ENCODE measurements at places on chromosomes 2 and 18.

DNA sequence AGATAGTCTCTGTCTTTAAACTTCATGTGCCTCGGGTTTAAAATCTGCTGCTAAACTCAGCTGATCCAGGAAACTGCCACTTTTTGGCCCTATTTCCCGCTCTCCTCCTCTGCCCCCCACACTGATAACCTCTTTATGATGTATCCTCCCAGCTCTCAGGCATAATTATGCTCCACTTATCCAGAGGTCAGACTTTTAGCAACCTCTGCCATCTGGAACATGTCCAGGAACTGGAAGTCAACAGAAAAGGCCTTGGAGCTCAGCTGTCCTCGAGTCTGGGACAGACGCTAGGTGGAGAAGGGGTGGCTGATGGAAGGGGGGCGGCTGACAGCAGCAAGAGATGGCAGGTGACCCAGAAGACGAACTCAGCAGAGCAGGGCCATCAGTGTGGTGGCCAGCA, 41.2 kb downstream of the ASAP2 start:
- DNase-seq, result no peak

GRCh38 chr2:58609326-58609725, 368.2 kb upstream of the FANCL start:
- DNase-seq, result no peak

DNA sequence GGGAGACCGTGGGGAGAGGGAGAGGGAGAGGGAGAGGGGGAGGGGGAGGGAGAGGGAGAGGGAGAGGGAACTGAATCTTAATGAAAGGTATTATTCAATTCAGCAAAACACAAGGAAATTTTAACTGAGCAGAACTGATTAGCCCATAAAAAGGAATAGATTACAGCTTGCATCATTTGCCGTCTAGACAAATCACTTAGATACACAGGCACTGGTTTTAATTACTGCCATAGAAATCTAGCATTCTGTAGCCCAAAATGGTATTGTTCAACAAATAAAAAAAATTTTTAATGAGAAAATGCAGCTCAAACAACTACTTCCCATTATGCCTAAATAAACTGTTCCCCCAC, 7.9 kb upstream of the KCNF1 start:
- DNase-seq, result no peak

- DNase-seq, result no peak
Measured at GRCh38 chr2:2158189-2158826, 172.8 kb downstream of the MYT1L start.

GRCh38 chr2:5742126-5742525, 49.9 kb downstream of the SOX11 start:
- DNase-seq, result no peak

- DNase-seq, result no peak
Measured at GRCh38 chr2:39618736-39619135, 47.0 kb upstream of the TMEM178A start.

GRCh38 chr18:58177004-58177717, 133.1 kb downstream of the NEDD4L start:
- no peak for DNase-seq

- peak; percentile 68 for DNase-seq
Measured at GRCh38 chr2:70647873-70648481, 94.4 kb upstream of the TGFA start.

DNA sequence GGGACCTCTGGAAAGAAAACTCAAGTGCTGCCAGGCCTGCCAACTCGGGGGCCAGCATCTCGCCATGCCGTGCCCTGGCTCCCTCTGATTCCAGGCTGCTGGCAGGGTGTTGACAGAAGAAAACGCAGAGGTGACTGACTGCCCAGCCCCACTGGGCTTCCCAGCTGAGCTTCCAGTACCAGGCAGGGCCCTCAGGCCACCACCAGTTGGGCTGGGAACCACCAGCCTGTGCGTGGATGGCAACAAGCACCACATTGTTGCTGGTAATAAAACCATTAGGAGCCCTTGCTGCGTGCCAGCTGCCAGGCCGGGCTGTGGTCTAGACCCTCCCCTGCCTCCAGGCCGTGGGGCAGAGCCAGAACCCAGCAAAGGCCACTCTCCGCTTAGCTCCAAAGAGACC, 9.2 kb downstream of the DNMT3A start:
- DNase-seq, result no peak

DNA sequence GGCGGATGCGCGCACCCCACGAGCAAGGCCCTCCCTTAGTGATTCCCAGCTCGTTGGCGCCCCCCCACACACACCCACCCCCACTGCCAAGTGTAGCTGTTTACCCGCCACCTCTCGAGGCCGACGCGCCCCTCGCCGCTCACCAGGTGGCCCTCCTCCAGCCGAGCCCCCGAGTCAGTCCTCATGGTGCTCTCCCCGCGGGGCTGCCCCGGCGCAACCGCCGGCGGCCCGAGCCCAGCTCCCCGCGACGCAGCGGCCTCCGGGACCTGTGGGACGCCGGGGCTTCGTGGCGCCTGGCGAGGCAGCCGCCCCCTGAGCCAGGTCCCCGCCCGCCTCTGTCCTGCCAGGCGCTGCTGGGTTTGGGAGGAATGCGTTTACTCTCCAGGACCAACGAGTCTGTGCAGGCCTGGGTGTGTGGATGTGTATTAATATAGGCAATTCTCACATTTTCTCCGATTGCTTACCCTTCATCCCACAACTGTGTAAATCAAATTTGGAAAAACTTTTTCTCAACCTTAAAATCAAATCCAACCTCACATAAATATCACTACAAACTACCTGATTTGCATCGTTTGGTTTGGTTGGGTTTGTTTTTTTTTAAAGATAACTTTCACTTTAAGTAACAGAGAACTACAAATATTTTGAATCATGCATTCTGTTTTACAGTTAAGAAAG, at the start of gene TMEM237:
TSS of gene TMEM237 (minus strand) at position 288 of the 675 bp plus-strand sequence. CDS start at position 185, 103 bp downstream.
- no peak for DNase-seq

DNA sequence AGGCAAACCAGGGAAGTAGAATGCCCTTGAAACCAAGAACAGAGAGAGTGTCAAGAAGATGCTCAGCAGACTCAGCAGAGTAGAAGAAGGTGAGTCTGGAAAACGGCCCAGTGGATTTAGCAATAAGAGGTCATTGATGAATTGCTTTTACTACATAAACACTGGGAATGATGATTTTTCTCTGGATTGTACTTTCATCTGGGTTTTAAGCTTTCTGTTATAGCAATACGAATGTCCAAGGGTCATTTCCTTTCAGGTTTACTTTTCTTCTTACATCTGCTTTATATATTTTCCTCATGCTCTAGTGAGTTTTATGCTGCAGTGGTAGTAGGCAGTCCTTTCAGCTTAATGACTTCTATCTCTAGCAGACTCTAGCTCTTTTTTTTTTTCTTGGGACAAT, 16.9 kb downstream of the EML6 start:
- DNase-seq, result no peak

DNA sequence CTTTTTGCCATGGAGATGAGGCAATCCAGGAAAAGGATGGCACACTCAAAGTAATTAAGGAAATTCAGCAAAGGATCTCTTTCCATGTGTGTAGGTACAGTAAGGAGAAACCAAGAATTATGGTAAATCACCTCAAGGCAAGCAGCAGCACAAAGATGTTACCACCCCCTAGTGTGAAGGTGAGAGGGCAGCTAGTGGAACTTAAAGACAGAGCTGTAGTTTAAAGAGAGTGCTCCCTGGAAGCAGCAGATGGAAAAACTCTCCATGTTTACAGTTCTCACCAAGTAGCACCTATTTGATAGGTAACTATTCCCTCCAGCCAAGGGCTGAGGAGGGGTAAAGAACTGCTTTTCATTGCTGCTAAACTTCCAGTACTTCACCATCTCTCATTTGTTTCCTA, 860.4 kb upstream of the CRIM1 start:
- DNase-seq, result no peak

GRCh38 chr18:74652392-74652988, 54.8 kb downstream of the ZNF407 start:
- peak; percentile 73 for DNase-seq

DNA sequence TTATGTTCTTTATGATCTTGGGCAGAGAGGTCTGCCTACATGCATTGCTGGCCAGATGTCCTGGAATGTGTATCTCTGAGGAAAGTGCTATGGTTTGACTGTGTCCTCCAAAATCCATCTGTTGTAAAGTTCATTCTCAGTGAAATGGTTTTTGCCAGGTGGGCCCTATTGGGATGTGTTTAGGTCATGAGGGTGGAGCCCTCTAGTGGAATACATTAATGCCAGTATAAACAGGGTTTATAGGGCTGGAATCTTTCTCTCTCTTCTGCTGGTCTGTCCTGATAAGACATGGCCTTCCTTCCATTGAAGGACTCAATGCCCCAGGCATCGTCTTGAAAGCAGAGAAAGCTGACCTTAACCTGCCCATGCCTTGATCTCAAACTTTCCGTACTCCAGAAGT, 258.5 kb downstream of the RPIA start:
- no peak for DNase-seq

DNA sequence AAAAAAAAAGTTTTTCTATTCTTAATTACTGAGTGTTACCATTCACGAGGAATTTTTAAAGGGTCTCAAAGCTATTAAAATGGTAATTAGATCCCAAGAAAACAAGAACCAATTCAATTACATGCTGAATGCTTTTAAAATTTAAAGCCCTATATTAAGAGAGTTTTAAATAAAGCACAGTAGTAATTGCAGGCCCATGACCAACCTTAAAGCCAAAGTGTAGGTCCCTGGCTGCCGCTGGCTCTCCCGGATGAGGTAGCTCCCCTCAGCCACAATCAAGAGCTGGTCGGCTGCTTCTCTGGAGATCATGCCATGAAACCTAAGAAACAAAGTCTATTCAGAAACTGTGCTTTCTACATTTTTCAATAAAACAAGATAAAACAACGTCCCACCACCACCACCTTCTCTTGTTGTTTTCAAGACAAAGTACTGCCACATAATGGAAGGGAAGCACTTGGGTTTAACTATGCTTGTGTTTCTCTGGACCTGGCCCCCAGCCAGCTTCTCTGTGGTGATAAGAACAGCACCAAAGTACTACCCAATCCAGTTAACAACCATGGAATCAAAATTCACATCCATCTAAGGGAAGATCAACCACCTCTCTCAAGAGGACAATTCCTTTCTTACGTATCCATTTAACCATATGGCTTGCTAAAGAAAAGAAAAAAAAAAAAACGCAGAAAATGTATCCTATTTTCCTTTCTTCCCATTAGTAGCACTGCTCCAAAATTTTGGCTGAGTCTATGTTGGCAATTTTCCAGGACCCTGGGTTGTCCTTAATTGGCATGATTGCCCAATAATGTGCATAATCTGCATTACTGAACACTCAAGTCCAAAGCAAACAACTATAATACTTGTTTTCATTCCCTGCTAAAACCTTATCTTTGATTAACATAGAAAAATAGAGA, 90.1 kb downstream of the CHN1 start:
- DNase-seq, result no peak

DNA sequence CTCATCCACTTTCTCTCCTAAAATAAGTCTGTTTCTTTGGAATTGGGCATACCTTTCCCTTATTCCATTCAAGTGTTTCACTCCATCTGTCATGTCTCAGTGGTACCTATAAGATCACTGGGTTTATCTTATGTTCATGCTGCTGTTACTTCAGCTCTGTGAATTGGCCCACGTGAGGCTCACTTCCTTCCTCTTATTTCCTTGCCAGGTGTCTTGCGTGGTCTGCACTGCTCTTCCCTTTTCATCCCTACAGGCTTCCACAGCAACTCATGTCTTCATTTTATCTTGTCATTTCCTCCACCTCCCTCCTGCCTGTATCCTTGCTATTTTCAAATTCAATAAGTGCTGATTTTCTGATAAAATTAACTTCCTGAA, 159.1 kb upstream of the ALPP start:
- DNase-seq, result no peak

DNA sequence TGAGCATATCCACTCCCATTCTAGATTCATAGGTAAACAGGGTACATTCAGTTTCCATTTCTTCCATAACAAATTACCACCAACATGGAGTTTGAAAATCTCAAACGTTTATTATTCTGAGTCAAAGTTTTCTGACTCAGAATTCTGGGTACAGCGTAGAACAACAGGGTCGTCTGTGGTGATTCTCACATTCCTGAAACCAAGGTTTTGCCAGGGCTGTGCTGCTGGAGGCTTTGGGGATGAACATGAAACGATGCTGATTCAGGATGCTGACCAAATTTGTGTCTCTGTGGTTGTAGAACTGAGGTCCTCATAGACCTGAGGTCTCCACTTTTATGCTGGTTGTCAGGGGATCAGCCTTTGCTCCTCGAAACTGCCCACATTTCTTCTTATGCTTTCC, 255.7 kb downstream of the DSEL start:
- DNase-seq, result no peak

DNA sequence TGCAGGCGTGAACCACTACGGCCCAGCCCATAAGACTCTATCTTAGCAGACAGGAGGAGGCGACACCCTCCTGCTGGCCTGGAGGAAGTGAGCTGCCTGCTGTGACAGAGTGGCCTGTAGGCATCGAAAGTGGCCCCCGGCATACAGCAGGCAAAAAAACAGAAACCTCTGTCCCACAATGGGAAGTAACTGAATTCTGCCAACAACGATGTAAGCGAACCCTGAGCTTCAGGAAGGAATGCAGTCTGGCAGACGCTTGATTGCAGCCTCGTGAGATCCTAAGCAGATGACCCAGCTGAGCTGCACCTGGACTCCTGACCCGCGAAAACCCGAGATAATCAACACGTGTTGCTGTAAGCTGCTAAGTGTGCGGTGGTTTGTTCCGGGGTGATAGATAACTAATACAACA, 13.6 kb downstream of the MRO start:
- peak; percentile 86 for DNase-seq

- DNase-seq, result peak; percentile 88
Measured at GRCh38 chr2:48170281-48170680, 264.0 kb upstream of the FBXO11 start.

GRCh38 chr18:69880083-69880482, 67.6 kb downstream of the CD226 start:
- DNase-seq, result no peak

- no peak for DNase-seq
Measured at GRCh38 chr18:41700416-41700815, 254.6 kb upstream of the PIK3C3 start.

DNA sequence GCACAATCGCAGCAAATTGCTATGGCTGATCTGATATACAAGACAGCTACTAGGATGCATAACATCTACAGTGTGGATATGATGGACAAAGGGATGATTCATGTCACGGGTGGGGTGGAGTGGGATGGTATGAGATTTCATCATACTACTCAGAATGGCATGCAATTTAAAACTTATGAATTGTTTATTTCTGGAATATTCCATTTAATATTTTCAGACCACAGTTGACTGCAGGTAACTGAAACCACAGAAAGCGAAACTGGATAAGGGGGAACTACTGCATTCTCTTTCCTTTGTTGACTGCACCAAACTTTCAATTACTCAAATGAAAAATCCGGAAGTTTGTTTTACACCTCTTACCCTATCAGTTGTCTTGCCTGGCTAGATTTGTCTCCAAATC, 94.4 kb upstream of the NEUROD1 start:
- DNase-seq, result peak; percentile 42
